ENCODE measurements at places on chromosomes 7 and 10. TPM values are rescaled to one million over a fixed set of nuclear protein-coding genes. Genes with fewer than 3 reads are reported as not detected.

GRCh38 chr7:159078193-159078910 lies 66.3 kb downstream of the VIPR2 start:
- no peaks in the 10 kb centered on the region for H3K36me3 ChIP-seq
- H3K27ac ChIP-seq = no peak overlapping the region

Gene SPDYE2
- total RNA-seq = not detected

Gene KLLN
- total RNA-seq = 0.61 TPM

- no peak for DNase-seq
- H3K4me1 ChIP-seq = no peaks in the 10 kb centered on the region
- H3K4me3 ChIP-seq = no peak overlapping the region
- H3K27me3 ChIP-seq = no peaks in the 10 kb centered on the region
- no peak overlapping the region for H3K27ac ChIP-seq
Measured at GRCh38 chr7:111098926-111099250, 8.0 kb downstream of the LRRN3 start.

- H3K36me3 ChIP-seq = no peaks in the 10 kb centered on the region
- no peak overlapping the region for H3K27ac ChIP-seq
- H3K27me3 ChIP-seq = no peaks in the 10 kb centered on the region
Measured at GRCh38 chr7:131285556-131285955, 42.1 kb upstream of the MKLN1 start.

Gene C10orf143
- total RNA-seq = 0.94 TPM

DNA sequence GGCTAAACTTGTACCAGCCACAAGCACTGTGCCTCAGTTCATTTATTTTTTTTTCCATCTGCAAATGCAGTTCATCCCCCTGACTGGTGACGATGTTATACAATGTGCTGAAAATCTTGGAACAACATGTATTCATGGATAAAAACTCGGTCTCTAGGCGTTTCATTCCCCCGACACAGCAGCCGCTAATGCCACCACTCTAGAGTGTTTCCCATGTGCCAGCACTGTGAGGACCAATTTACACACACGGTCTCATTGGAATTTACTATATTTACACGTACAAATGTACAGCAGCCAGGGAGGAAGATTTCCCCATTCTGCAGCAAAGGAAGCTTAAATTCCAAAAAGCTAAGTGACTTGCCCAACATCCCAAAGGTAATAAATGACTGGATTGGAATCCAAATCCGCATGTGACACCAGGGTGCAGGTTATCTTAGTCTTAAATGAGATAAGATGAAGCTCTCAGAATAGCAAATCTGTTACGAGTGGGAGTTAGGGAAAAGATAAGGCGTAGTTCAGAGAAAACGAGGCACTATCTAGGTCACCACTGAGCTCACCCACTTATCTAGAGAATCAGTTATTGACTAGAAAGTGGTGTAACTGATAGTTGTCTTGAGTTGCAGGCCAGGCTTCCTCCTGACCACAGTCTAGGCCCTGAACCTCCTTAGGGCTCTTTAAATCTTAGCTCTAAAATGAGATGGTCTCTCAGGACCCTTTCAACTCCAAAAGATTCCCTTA lies 36.7 kb downstream of the FAM107B start:
- H3K27me3 ChIP-seq = no peaks in the 10 kb centered on the region
- H3K4me1 ChIP-seq = no peaks in the 10 kb centered on the region
- no peaks in the 10 kb centered on the region for H3K36me3 ChIP-seq
- no peak overlapping the region for H3K4me3 ChIP-seq
- no peak for DNase-seq
- no peak overlapping the region for H3K27ac ChIP-seq

GRCh38 chr7:5595545-5596045 lies 172.0 kb upstream of the TNRC18 start:
- H3K27me3 ChIP-seq = no peaks in the 10 kb centered on the region
- H3K4me3 ChIP-seq = peak overlapping the region; percentile 88
- peaks cover 11% of the 10 kb centered on the region for H3K36me3 ChIP-seq
- peaks cover 3% of the 10 kb centered on the region for H3K4me1 ChIP-seq

Gene PWWP2B
- 10.0 TPM for total RNA-seq

Gene ZCCHC24
- total RNA-seq = 3.8 TPM

Gene EEPD1
- total RNA-seq = 5.0 TPM

DNA sequence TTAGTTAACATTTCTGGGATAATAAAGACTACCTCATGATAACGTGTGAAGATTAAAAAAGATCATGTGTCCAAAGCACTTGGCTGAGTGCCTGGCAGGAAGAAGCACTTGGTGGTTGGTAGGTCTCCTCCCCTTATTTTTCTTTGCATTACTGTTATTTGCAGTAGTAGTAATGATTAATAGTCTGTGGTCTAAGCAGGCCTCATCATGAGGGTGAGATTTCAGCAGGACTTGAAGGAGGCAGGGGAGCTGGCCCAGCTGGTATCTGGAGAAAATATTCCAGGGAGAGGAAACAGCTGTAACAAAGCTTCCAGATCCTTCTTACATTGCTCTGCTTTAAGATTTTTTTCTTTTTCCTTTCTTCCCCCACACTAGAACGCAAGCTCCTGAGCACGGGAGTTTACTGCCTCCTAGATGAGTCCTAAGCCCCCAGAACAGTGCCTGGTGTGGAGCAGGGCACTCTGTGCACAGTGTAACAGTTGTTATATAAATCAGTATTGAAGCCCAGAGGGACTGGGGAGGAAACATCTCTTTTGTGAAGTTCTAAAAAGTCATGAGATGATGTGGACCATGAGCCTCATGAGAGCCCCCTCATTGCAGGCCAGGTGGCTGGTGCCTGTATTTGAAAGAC lies 31.1 kb upstream of the RHEB start:
- H3K4me3 ChIP-seq = no peak overlapping the region
- H3K4me1 ChIP-seq = no peaks in the 10 kb centered on the region
- no peak for DNase-seq
- no peaks in the 10 kb centered on the region for H3K27me3 ChIP-seq
- no peaks in the 10 kb centered on the region for H3K36me3 ChIP-seq

DNA sequence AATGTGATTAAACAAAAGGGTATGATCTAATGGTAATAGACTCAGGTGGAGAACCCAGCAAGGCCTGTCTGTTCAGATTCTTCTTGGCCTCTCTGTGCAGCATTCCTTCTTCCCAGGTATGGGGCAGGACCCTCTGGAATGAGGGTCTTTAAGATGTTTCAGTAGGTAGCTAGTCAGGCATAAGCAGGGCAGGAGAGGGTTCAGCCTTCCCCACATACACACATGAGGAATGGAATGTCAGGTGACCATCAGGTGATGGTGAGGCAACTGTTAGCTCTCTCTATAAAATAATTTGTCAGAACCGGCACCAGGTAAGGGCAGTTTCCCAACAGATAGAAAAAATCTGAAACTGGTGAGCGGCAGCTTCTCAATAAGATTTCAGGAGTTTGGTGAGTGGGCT lies 222.3 kb upstream of the PHYHIPL start:
- H3K27me3 ChIP-seq = no peaks in the 10 kb centered on the region
- no peak overlapping the region for H3K27ac ChIP-seq
- H3K4me1 ChIP-seq = no peaks in the 10 kb centered on the region
- H3K36me3 ChIP-seq = no peaks in the 10 kb centered on the region
- no peak for DNase-seq

GRCh38 chr7:105367458-105367857 lies 21.3 kb downstream of the SRPK2 start:
- no peak overlapping the region for H3K4me3 ChIP-seq
- no peaks in the 10 kb centered on the region for H3K4me1 ChIP-seq
- no peak overlapping the region for H3K27ac ChIP-seq
- H3K36me3 ChIP-seq = peaks cover 11% of the 10 kb centered on the region
- no peak for DNase-seq

GRCh38 chr7:142632271-142633134 lies 116.8 kb upstream of the PRSS1 start:
- no peak overlapping the region for H3K4me3 ChIP-seq
- no peak overlapping the region for H3K27ac ChIP-seq
- H3K4me1 ChIP-seq = no peaks in the 10 kb centered on the region
- peak; percentile 76 for DNase-seq
- peaks cover 5% of the 10 kb centered on the region for H3K36me3 ChIP-seq
- no peaks in the 10 kb centered on the region for H3K27me3 ChIP-seq

DNA sequence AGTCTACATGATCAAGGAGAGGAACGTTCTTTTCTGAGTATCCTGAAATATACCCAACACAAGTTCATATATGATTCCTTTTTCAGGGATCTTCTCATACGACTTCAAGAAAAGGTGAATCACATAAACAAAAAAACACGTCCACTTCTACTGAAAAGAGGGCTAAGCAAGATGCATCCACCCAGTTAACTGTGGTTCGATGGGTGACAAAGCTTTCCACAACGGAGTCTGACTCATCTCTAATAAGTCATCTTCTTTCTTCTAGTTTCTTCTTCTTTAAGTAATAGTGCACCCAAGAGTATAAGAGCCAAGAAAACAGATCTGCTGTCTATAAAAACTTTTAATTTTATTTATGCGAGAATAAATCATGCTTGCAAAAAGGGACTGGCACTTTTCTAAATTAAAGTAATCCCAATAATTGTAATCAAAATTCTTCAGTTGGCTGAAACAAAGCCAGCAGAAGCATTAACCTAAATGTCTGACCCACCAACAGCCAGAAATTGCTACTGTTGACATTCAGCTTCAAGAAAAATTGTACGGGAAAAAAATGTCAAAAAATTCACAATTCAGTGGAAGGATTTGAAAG lies 146.9 kb upstream of the ANK3 start:
- H3K36me3 ChIP-seq = peaks cover 2% of the 10 kb centered on the region
- DNase-seq = no peak

DNA sequence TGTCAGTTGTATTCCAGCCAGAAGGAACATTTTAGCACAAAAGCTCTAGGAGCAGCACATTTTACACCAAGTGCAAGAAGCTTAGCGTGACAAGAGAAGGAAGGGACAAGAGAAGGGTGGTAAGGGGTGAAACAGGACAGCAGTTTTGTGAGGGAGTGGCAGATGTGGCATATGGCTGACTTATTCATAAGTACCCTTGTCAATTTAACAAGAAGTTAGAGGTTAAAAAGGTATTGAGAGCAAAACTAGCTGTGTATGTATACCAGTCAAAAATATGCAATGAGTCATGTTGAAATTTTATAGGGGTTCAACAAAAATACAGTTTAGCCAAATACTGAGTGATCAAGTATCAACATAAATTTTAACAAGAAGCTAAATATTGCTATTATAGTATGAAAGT lies 561.5 kb upstream of the POT1 start:
- DNase-seq = no peak
- no peak overlapping the region for H3K4me3 ChIP-seq
- no peaks in the 10 kb centered on the region for H3K36me3 ChIP-seq
- no peaks in the 10 kb centered on the region for H3K27me3 ChIP-seq
- no peaks in the 10 kb centered on the region for H3K4me1 ChIP-seq
- H3K27ac ChIP-seq = no peak overlapping the region

Gene WIPF3
- 11.8 TPM for total RNA-seq

Gene IFT22
- 19.8 TPM for total RNA-seq

- no peaks in the 10 kb centered on the region for H3K4me1 ChIP-seq
- no peak overlapping the region for H3K27ac ChIP-seq
- no peak for DNase-seq
- no peak overlapping the region for H3K4me3 ChIP-seq
Measured at GRCh38 chr7:132345543-132346129, 230.6 kb downstream of the PLXNA4 start.
